ENCODE measurements at places on chromosomes 4 and X.

DNA sequence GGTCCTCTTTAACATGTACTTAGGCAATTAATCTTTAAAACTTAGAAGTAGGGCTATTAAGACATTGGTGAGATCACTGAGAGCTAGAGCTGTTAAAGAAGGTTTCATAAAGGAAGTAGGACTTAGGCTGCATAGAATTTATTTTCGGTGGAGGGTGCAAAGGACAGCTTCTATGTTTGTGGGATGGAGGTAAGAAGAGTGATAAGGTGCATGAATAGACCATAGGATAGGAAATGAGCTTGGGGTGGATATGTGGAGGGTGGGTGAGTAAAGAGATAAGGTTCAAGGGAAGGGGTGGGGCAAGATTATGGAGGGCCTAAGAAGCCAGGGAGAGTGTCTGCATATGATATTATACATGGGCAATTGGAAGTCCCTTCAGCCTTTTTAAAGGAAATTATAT lies 15.9 kb downstream of the RTL9 start:
- DNase-seq: no peak

DNA sequence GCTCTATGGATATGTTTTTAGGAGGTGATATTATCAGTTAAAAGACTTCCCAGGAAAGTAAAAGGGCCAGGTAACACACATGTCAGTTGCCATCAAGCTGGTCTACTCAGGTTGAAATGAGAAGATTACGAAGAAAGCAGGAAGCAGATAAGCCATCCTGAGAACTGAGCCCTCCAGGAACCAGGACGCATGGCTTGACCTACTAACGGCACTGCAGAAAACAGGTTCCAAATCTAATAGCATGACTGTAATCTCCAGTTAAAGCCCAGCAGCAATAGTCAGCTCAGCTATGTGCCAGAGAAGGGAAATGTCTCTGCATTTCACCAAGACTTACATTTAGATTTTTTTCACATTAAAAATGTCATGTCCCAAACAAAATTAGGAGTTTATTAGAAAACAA lies 77.9 kb downstream of the APBB2 start:
- no peak for DNase-seq

DNA sequence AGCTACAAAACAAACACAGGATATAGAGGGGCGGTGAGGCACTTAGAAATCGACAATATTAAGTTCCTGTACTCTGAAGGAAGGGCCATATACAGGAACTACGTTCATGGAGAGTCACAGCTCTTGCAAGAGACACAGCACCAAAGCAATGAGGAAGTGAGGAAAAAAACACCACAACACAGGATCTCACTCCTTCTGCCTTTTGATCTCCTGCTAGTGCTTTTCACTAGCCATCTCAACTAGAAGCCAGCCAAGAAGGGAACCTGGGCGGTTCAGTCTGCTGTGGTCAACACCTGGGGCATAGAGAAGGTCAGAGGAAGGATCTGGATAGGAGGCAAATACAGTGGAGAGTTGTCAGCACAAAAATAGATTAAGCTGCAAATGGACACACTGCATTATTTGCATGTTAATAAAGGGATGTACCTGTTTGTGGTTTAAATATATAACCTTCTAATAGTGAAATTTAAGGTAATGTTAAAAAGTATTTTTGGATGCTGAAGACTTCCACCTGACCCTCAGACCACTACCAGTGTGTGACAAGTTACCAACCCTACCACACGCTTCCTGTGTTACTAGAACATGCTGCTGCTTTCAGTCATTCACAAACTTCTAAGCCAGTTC lies 104.6 kb downstream of the DTHD1 start:
- peak; percentile 48 for DNase-seq

DNA sequence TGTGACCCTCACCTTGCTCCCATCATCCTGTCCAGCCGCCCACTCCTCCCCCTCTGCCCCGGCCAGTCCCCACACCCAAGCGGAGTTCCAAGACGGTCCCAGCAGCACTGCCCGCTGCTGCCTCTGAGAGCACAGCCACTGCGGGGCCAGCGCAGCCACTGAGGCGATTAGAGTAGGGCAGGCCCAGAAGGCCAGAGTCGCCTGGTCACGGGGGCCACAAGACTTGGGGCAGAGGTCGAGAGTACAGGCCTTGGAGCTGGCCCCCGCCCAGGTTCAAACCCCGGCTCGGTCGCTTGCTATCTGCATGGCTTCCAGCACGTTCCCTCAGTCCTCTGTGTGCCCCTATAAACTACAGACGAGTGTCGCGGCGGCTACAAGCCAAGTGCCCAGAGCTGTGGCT lies 53.2 kb upstream of the ADRA2C start:
- DNase-seq: peak; percentile 1

- DNase-seq: no peak
Measured at GRCh38 chrX:151754047-151754429, 19.5 kb downstream of the CNGA2 start.

DNA sequence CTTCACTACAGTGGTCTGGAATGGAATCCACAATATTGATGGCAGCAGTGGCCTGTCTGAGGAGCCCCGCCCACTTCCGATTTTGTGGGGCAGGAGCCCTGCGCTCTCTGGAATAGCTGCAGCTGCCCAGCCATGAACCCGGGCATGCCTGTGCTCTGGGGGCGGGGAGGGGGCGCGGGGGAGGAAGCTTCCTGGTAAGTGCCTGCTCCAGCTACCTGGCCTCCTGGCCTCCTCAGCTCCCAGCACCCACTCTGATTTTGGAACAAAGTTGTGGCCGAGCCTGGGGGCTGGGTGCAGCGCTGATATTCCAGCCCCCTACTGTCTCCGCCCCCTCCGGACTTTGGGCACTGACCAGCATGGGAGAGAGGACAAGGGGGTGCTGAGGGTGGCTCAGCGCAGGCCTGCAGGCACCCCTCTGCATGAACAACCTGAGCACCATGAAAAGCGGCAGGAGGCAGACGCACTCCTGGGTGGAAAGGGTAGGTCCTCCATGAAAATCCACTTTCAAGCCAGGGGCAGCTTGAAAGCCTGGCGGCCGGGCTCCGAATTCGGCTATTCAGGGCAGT lies 972.7 kb upstream of the AGA start:
- no peak for DNase-seq

DNA sequence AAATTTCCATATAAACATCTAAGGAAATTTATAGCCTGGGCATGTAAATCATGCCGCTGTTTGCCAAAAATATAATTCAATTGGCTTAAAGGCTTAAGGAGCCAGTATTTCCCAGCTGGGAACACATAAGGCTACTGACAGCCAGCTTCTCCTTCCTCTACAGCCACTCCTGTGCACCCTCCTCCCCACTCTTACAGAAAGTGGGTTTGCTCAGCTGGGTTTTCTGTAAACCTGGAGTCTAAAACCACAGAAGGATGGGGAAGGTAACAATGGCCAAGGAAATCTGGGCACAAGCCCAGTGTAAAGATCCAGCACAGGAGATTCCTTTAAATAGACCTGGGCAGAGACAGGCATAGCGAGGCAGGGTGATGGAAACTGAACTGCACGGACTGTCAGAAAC lies 18.5 kb downstream of the ACSL1 start:
- no peak for DNase-seq

DNA sequence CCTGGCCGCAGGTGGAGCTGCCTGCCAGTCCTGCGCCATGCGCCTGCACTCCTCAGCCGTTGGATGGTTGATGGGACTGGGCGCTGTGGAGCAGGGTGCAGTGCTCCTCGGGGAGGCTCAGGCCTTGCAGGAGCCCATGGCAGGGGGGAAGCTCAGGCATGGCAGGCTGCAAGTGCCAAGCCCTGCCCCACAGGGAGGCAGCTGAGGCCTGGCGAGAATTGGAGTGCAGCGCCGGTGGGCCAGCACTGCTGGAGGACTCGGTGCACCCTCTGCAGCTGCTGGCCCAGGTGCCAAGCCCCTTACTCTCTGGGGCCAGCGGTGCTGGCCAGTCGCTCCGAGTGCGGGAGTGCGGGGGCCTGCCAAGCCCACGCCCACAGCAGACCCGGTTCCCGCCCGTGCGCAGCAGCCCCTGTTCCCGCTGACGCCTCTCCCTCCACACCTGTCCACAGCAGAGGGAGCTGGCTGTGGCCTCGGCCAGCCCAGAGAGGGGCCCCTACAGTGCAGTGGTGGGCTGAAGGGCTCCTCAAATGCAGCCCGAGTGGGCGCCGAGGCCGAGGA lies 275.9 kb upstream of the FRG1 start:
- no peak for DNase-seq

DNA sequence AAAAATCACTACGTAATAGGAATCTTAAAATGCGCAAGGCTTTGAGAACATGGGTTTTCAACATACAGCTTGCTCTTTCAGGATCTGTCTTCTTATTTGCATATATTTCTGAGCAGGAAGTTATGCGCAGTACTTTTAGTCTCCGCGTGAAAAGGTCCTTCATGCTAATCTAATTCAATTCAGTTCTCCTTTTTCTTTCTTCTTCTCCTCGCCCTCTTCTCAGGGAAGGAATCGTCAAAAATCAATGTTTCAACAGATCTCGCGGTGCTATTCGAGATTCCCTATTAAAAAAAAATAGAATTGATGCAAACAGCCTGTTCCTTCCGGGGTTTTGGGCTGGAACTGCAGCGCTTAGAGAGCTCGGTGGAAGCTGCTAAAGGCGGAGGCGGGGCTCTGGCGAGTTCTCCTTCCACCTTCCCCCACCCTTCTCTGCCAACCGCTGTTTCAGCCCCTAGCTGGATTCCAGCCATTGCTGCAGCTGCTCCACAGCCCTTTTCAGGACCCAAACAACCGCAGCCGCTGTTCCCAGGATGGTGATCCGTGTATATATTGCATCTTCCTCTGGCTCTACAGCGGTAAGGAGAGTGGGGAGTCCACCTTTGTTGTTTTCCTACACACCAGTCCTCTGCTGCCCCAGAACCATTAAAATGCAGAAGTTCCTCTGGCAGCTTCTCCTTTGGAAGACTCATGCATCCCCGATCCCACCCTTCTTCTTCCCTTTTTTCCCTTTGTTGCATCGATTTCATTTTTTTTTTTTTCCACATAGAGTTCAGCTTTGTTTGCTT lies at the start of the genes HMGN5 and SH3BGRL:
Gene HMGN5, minus strand, starts transcription at position 243 of the 785 bp plus-strand sequence. CDS start 80,364 bp downstream, outside the sequence.
Gene SH3BGRL, plus strand, starts transcription at position 432 of the 785 bp plus-strand sequence. Its CDS starts 99 bp downstream, at position 531.
- peak; percentile 78 for DNase-seq

GRCh38 chrX:13043938-13044337 lies 482 bp downstream of the FAM9C start:
- DNase-seq: no peak

- DNase-seq: peak; percentile 89
Measured at GRCh38 chrX:103687073-103687695, 685 bp upstream of the MORF4L2 start.

DNA sequence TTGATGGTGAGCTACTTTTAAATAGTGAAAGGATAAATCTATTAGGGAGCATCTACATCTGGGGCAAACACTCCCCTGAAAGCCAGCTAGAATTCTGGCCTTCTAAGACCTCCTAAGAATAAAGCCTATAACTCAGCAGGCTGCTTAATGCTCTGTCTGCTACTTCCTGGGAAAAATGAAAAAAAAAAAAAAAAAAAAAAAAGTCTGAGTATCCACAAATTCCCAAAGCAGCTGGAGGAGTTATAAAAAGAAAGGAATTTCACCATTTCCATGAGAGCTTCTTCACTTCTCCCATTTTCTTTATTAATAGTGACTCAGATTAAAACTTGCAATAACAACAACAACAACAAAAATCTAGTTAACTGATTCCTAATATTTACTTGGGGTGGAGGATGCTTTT lies 511.2 kb downstream of the INPP4B start:
- DNase-seq: no peak

DNA sequence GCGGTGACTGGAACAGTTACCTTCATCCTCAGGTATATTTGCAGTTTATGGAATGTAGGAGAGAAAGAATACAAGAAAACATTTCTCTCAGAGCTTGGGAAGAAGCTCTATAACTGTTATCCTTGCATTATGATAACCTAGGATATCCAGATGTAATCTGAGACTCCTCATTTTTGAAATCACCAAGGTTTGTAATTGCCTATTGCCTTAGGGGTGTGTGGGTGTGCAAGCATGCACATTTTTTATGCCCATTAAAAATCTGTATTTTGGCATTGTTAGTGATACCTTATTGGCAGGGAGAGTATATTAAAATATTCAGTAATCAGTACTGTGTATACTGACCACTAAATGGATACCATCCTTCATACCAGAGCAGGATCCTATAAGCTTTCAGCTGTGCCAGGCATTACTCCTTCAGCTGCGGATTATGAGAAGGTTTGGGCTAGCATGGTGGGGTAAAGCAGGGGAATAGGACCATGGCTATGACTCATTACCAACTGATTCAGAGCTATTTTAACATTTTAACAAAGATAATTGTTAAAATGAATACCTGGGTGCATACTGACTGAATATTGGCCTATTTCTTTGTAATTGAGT lies 8.3 kb downstream of the SEC24B start:
- DNase-seq: no peak

DNA sequence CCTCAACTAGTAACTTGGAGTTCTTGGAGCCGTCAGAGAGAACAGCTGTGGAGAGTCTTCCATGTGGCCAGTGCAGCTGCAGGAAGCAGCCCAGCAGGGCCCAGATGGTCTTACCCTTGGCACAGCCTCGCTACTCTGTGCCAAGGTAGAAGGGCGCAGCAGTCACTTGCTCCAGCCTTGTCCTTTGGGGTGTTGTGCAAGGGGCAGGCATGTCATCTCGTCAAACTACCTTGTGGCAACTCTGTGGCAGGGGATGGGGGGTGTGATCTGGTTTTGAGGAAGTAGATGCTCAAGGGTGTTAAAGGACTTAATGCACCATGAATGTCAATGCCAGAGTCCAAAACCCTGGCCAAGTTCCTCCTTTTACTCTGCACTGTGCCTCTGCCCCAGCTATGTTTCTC lies 34.2 kb upstream of the TBC1D14 start:
- DNase-seq: peak; percentile 74

DNA sequence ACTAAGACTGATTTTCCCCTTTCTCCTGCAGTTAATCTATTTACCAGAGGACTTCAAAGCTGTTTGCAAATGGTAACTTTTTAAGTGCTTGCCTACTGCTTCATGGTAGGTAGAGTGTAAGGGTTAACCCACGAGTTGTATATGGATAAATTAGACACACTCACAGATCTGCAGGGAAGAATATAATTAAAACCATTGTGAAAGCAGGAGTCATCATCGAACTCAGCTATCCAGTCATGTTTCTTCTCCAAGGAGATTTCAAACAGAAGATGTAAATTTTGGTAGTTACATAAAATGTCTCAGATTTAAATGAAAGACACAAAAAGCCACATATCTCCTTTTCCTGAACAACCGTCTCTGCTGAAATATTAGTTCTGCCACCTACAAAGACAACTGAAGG lies 549 bp upstream of the XG start:
- no peak for DNase-seq

DNA sequence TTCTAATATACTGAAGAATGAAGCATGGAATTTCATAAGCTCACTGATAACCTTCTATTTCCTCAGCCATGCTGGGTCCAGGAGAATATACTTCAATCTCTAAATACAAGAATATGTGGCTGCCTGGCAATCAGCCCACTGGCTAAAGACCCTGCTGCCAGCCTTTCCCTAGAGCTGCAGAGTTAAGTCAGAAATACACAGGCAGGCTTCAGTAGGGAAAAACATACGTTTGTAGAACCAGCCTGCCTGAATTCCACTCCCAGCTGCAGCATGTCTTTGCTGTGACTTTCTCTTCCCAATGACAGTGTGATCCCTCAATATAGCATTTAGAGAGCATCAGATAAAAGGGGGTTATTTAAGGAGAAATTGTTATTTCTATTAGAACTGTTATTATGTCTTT lies 289.1 kb downstream of the PCDH19 start:
- DNase-seq: no peak

GRCh38 chr4:21692241-21692640 lies 256.3 kb downstream of the KCNIP4 start:
- no peak for DNase-seq

- no peak for DNase-seq
Measured at GRCh38 chr4:53591372-53591892, at the start of gene LNX1. LNX1 (minus strand) TSS chr4:53591486; CDS start chr4:53574002, 17,484 bp downstream.

Measured in CD4-positive, alpha-beta T cell treated with Interleukin-15 for 1 hour (primary cell).